ENCODE measurements at places on chromosomes 6 and 20.
A peak's percentile ranks its signal among the peaks of the same experiment; 100 is the strongest.

DNA sequence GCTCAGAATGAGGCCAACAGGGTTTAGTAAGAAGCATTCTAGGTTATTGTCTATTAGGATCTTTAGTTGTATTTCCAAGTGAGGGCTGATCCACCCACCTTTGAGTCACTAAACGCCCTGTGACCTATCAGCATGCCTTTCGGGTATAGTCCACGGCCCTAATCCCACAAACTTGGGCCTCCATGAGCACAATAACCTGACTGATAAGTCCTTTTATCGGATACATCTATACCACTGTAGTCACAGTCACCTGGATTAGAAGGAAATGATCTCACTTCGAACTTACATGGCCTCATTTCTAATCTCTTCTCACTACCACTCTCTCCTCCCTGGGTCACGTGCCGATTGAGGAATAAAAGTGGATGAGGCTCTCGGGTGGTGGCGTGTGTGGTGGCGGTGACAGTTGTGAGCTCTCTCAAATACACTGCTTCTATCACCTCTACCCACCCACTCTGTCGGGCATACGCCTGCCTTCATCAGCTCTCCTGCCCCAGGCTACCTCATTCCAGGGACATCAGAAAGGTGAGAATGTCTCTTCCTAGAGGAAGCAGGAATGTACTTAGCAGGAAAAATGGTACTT, 65.2 kb downstream of the TRAM2 start:
- DNase-seq = no peak

GRCh38 chr6:150033207-150033771, 8.0 kb upstream of the RAET1L start:
- no peak for DNase-seq

DNA sequence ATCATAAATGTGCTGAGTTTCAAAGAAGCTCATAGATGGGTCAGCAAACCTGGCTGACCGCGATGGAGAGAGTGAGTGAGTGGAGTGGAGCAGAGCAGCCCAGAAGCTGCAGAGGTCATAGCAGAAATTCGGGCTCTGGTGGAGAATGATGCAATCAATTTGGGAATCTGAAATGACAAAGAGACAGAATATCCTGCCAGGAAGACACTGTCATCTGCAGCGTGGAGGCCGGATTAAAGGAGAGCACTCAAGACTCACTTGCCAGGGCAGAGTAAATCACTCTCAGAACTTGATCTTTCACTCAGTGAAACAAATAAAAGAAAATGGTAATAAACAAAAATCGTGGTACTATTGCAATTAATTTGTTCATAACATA, 109.6 kb upstream of the RREB1 start:
- no peak for DNase-seq

GRCh38 chr6:107832151-107833056, 8.3 kb upstream of the SCML4 start:
- DNase-seq = no peak

- no peak for DNase-seq
These were observed 166.4 kb downstream of the TFAP2C start for GRCh38 chr20:56795492-56795891.

- DNase-seq = no peak
These were observed 6.4 kb upstream of the FAM217A start for GRCh38 chr6:4085332-4085700.

- DNase-seq = peak; percentile 53
These were observed 35.4 kb downstream of the FYN start for GRCh38 chr6:111837641-111838500.

- peak; percentile 65 for DNase-seq
These were observed 556 bp downstream of the PANK2 start for GRCh38 chr20:3889489-3890397.

DNA sequence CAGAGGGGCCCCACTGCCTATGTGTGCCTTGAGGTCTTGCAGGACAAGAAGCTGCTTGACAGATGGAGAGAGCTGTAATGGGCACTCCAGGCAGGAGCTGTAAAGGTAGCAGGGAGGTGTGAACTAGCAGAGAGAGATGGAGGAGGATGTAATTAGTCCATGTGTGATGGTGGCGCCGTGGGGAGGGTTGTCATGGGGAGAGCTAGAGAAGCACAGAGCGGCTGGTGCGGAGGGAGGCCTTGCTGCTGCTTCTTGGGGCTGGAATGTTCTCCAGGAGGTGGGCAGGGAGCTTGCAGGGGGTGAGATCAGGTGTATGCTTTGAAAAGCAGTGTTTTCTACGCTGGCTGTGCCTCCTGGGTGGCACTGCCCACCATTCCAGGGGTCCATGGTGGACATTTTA, 32.1 kb downstream of the APCDD1L start:
- DNase-seq = no peak

DNA sequence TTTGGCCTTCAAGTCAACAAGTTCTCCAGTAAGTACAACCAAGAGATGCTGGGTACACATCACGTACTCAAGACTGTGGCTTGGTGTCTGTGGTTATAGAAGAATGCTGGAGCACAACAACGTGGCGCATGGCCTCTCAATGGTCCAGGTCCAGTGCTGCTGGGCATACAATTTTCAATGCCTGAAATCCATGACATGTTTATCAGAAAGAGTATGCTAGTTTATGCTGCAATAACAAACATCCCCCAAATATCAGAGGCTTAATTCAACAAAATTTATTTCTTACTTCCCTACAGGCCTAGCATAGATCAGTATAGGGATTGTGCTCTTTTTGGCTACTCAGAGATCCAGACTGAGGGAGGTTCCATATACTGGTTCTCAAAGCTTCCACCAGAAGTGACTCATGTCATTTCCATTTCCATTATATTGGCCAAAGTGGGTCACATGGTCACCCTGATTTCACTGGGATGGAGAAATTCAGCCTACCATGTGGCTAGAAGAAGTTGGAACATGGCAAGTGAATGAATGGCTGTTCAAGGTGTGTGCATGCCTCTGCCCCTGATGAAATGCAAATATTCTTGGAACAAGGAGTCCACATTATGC, 33.3 kb upstream of the KIF16B start:
- DNase-seq = no peak

DNA sequence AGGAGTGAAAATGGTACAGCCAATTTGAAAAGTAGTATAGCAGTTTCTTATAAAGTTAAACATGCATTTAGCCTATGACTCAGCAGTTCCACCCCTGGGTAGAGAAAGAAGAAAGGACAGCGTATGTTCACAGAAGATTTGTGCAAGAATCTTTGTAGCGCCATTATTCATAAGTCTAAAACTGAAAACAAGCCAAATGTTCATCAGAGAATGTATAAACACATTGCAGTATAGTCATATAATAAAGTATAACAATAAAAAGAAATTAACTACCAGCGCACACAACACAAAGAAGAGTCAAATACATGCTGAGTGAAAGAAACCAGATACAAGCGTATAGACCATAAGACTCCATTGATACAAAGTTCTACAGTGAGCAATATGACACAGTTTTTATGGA, 294.0 kb downstream of the SAMD5 start:
- no peak for DNase-seq

DNA sequence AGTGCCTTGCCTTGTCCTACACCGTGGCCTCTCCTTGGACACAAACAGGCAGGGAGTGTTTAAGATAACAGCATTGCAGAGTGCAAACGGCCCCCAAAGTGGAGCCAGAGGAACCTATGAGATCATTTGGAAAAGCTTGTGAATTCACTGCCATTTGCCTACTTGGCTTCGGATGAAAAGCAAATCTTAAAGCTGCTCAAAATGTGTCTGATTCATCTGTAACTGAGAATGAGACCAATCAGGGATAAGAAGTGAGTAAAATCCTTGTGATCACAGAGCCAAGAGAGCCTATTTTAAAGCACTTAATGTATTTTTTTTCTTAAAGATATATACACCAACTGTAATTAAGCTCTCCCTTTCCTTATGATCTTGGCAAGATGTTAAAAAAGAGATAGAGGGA, 65.7 kb upstream of the BACH2 start:
- DNase-seq = no peak

Measured in activated naive CD4-positive, alpha-beta T cell treated with anti-CD3 and anti-CD28 coated beads, Interleukin-2, amount 10 ng/mL, durations not matched to agents 7 days and 5 days (primary cell).